Upper lobe of left lung (tissue), 6 donors: ENCODE measurements at places on chromosomes 12 and 14. TPM values are rescaled to one million over a fixed set of nuclear protein-coding genes. Genes with fewer than 3 reads are reported as not detected.

DNA sequence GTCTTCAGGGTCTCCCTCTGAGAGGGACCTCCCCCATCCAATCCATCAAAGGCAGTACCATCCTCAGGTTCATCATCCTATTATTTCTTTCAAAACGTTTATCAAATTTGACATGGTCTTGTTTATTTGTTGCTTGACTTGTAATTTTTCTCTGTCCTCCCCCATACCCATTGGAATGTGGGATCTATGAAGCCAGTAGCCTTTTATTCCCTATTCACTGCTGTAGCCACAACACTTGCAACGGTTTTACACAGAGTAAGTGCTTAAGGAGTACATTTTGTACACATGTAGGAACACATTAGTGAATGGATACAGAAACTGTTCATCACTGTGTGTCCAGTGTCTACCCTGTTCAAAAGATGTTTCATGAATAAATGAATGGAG lies 41.5 kb downstream of the IGF1 start:
- DNase-seq, result no peak

DNA sequence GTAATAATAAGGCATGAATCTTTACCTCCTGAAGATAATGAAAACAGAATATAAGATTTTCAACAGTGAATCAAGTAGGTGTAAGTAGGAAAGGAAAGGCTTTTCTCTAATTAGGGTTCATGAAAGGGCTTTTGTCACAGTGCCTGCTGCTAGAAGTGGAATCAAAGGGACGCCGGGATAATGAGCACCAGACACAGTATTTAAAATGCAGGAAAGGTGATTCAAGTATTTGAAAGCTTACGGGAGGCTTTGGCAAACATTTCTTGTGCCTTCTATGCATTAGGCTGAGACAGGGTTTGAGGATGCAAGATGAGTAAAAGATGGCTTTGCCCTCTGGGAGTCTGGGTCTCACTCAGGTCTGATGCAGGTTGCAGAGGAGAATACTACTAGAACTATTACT lies 70.5 kb upstream of the ANO4 start:
- no peak for DNase-seq

- no peak for DNase-seq
Measured at GRCh38 chr12:81222846-81223592, 145.1 kb downstream of the ACSS3 start.

- no peak for DNase-seq
Measured at GRCh38 chr14:64632056-64632455, 72.2 kb upstream of the PLEKHG3 start.

DNA sequence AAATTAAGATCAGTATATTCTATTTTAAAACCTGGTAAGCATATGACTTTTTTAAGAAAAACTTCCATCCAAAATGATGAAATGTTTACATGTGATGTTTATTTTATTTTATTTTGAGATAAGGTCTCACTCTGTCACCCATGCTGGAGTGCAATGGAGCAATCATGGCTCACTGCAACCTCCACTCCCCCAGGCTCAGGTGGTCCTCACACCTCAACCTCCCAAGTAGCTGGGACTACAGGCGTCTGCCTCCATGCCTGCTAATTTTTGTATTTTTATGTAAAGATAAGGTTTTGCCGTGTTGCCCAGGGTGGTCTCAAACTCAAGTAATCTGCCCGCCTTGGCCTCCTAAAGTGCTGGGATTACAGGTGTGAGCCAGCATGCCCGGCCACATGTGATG lies 141.8 kb downstream of the ZFP36L1 start:
- DNase-seq, result no peak

TFCP2 gene
- 20.3 TPM for total RNA-seq

- DNase-seq, result no peak
Measured at GRCh38 chr12:123063535-123063934, 83.1 kb downstream of the ARL6IP4 start.

C14orf39 gene
- total RNA-seq, result not detected

DNA sequence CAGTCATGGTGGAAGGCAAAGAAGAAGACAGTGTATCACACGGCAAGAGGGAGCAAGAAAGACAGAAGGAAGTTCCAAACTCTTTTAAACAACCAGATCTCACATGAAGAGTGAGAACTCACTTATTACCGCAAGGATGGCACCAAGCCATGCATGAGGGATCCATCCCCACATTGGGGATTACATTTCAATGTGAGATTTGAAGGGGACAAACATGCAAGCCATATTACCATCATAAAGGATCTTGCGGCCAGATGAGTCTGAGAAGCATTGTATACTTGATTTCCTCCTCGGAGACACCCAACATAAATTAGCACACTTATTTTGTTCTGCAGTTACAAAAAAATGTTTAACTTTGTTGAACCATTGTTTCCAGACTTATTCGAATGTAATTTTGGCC lies 66.5 kb downstream of the TBK1 start:
- no peak for DNase-seq

DNA sequence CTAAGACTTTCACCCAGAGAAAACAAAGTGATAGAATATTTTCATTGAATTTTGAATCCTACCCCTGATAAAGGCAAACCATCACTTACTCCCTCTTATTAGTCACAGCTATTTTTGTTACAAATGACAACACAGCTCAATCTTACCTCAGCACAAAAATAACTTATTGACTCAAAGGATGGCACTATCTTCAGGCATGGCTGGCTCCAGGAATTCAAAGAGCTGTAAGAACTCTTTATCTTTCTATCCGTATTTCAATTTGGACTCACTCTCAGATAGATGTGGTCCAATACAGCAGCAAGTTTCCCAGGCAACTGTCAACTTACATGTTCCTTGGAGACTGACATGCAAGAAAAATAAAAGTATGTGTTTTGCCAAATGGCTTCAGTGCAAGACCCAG lies 709.4 kb upstream of the MDGA2 start:
- DNase-seq, result no peak

- DNase-seq, result no peak
Measured at GRCh38 chr12:115910057-115910456, 367.4 kb downstream of the MED13L start.

GRCh38 chr14:80278293-80279023 lies 67.2 kb upstream of the DIO2 start:
- DNase-seq, result no peak

CIDEB gene
- total RNA-seq, result 11.5 TPM

GRCh38 chr12:1857086-1857485 lies 36.7 kb downstream of the LRTM2 start:
- DNase-seq, result no peak

NTN4 gene
- total RNA-seq, result 93.9 TPM

DNA sequence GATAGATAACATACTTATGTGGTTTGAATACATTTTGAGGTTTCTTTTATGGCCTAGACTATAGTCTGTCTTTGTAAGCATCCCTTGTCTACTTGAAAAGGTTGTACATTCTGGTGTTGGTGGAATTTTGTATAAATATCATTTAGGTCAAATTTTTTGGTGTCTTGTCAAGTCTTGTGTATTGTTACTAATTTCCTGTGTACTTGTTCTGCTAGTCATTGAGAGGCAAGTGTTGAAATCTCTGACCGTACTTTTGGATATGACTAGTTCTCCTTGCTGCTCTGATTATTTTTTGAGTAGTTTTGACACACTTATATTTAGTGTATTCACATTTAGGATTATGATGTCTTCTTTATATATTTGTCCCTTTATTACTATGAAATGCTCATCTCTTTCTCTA lies 219.6 kb downstream of the CCDC91 start:
- DNase-seq, result no peak

GRCh38 chr14:55327179-55327578 lies 56.0 kb downstream of the FBXO34 start:
- DNase-seq, result no peak

- DNase-seq, result peak; percentile 28
Measured at GRCh38 chr12:120413901-120414695, 23.8 kb upstream of the COX6A1 start.

DNA sequence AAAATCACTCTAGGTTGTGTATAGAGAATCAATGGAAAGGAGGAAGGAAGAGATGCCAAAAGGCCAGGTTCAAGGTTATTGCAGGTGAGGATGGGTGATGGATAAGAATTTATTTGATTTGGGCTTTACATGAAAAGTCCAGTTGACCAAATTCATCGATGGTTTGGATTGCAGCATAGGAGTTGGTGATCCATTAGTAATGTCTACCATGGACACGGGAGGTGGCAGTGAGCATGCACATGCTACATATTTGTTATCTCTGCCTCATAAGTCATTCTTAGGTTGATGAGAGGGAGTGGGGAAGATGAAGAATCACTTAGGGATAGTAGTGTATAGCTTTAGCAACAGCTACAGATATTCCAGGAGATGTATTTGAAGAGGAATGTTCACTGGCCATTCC lies 211.4 kb downstream of the PHETA1 start:
- no peak for DNase-seq

NPFF gene
- 6.2 TPM for total RNA-seq

ART4 gene
- total RNA-seq, result 5.3 TPM

DNA sequence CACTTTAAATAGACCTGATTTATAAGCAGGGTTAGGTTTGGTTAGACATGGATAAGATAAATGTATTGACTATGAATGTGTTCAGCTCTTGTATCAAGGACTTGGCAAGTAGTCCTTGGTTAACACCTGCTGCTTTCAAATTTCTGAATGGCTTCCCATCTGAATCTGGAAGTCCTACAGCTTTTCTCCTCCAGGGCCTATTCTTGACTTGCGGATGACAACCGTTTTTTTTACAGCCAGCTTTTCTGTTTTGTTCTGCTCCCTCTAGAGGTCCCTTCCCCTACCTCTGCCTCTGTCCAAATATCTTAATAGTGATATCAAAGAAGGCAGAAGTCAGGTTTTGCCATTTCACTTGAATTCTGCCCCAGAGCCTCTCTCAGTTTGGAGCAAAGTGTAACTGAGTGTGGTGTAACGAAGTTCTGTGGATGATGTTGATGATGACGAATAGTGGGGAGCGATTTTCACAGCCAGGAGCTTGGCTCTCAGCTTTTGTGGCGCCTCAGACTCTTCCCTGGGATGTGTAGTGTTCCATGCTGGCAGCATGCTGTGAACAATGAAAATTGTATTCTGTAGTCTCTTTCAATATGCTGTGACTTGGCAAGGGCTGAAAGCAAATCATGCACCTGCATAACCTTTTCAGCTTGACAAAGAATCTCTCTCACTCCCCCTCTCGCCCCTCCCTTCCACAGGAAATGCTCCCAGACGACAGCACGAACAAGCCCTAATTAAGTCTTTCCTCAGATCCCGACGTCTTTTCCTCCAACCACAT lies 5.0 kb upstream of the SLC4A8 start:
- DNase-seq, result no peak

SLC22A17 gene
- total RNA-seq, result 5.8 TPM

GRCh38 chr12:21599143-21599999 lies 5.3 kb downstream of the GYS2 start:
- no peak for DNase-seq

CCDC88C gene
- total RNA-seq, result 34.8 TPM

DNA sequence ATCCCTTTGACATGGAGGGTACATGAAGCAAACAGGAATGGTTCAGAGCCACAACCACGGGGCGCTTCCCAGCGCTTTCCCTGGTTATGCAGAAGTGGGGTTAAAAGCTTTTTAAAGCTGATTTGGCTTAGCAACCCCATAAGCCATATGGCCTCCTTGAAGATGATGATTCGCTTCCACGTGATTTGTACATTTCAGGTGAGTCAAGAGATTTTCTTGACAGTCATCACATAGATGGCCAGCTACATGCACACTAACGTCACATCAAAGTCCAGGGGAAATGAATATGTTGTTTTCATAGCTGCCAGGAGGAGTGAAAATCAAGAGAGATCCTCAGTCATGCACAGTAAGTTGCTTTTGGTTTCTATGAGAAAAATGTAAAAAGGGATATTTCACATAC lies 309.7 kb downstream of the TMEM132D start:
- DNase-seq, result no peak

GRCh38 chr12:130872179-130873096 lies 572 bp downstream of the RAN start:
- peak; percentile 25 for DNase-seq

DNA sequence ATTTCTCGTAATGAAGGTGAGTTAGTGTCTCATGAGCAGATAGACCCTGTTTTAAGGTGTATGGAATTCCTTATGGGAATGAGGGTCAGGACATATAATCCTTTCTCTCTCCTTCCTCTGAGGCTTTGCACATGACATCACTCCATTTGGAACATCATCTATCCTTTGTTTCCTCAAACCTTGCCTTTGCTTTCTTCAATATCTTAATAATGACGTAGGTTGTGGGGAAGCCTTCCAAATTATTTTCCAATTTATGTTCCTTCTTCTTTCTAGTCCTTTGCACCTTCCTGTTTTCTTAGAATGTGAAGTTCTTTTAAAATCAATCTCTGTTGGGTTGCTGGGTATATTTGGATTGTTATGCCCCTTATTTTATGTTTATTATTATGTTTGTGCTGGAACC lies 502.9 kb upstream of the STXBP6 start:
- DNase-seq, result no peak
